Esophagus mucosa (tissue), 1 donor: ENCODE measurements at places on chromosomes 4 and X.

DNA sequence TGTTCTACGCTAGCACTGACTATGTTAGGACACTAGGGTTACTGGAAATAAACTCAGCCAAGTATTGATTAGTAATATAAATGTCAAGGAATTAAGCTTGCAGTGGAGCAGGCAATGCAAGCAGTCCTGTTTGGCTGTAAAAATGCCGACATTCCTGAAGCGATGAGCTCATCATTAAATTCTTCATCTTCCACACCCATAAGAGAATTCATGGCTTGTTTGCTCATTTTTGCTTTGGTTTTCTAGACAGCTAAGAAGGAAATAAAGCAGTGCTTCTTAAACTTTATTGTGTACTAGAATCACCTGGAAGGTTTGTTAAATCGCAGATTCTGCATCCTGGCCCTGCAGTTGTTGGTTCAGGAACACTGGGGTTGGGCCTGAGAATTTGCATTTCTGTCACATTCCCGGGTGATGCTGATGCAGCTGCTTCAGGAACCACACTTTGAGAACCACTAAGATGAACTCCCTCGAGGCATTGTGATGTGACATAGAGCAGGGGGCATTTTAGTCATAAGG lies 17.8 kb downstream of the ANXA3 start:
- ATAC-seq: peak; percentile 68

DNA sequence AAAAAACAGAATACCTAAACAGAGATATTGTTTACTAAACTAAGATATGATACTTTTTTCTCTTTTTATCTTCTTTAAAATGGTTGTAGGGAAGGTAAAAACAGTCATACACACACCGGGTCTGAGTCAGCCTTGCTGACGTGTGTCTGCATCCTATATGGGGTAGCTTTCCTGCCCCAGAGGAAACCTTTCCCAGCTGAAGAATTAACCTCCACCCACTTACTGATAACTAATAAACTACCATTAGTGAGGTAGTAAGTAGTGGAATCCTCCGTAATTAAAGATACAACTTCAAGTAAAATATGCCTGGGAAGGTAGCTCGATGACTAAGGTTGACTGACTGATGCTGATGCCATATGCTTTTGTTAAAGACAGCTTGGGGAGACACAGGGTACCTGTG lies 312.2 kb downstream of the DCTD start:
- no peak for ATAC-seq

DNA sequence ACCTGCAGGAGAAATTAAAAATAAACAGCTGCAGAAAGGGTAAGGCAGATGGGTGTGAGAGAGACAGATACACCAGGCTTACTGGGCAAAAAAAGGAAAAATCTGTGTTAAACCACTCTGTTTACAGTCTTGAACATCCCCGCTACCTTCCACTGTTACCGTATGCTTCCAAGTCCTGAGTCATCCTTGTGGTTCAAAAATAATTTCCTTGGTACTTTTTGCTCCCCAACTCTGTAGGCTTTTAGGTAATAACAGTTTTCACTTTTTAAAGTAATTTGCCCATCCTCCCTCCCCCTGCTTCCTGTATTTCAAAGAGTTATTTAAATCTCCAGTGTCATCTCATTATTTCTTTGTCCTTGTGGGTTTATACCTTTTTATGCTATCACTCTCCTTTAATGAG lies 210.1 kb upstream of the FAT4 start:
- ATAC-seq: no peak

DNA sequence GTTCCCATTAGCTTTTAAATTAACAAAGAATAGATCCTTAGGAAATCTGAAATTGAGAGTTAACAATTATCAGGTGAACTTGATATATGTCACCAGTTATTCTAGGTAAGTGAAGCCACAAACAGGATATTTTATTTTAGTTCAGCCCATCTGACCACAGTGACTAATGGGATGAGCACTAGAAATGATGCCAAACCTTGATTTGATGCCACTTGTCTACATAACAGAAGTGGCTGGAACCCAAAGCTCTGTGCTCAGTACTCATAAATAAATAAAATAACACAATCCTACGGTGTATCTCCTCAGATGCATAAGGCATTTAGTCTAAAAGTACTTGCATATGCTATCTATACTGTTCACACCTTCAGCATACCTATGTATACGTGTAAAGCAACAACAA lies 12.2 kb downstream of the SLITRK4 start:
- ATAC-seq: no peak
